ENCODE measurements at places on chromosomes 1 and 21. TPM values are rescaled to one million over a fixed set of nuclear protein-coding genes. Genes with fewer than 3 reads are reported as not detected.

DNA sequence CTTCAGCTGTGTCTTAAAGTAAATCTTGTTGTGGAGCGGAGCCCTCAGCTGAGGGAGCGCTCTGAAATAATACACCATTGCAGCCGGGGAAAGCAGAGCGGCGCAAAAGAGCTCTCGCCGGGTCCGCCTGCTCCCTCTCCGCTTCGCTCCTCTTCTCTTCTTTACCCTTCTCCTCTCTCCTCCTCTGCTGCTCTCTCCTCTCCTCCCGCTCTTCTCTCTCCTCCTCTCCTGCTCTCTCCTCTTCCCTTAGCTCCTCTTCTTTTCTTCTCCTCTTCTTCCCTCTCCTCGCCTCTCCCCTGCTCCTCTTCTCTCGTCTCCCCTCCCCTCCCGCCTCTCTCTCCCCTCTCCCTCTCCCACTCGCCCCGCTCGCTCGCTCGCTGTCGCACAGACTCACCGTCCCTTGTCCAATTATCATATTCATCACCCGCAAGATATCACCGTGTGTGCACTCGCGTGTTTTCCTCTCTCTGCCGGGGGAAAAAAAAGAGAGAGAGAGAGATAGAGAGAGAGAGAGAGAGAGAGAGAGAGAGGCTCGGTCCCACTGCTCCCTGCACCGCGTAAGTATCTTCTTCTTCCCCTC, at the start of gene PROX1:
Gene PROX1, plus strand, starts transcription at position 47 of the 580 bp plus-strand sequence. CDS start 8,563 bp downstream, outside the sequence.
- peak within 1 kb of the TSS; percentile 78 for H3K4me3 ChIP-seq
- H3K36me3 ChIP-seq = no peaks in the 10 kb centered on the region
- peak within 1 kb of the TSS; percentile 34 for H3K27ac ChIP-seq
- peaks cover 43% of the 10 kb centered on the region for H3K4me1 ChIP-seq
- no peak for DNase-seq

GRCh38 chr1:19676438-19676922, 11.8 kb downstream of the HTR6 start:
- peak; percentile 26 for DNase-seq
- H3K4me3 ChIP-seq = no peak overlapping the region
- H3K27me3 ChIP-seq = no peaks in the 10 kb centered on the region
- peaks cover under 1% of the 10 kb centered on the region for H3K36me3 ChIP-seq

- no peak for DNase-seq
- H3K4me3 ChIP-seq = no peak overlapping the region
- no peaks in the 10 kb centered on the region for H3K36me3 ChIP-seq
Measured at GRCh38 chr1:54277451-54278341, 77.7 kb downstream of the MRPL37 start.

GRCh38 chr1:31762726-31763670, 1.1 kb downstream of the ADGRB2 start:
- no peaks in the 10 kb centered on the region for H3K36me3 ChIP-seq
- peak overlapping the region; percentile 78 for H3K4me3 ChIP-seq
- H3K27ac ChIP-seq = no peak overlapping the region
- H3K4me1 ChIP-seq = peaks cover 23% of the 10 kb centered on the region
- DNase-seq = no peak

GRCh38 chr21:44391345-44392091, 38.1 kb downstream of the TRPM2 start:
- no peak for DNase-seq
- H3K4me3 ChIP-seq = no peak overlapping the region
- no peak overlapping the region for H3K27ac ChIP-seq
- H3K4me1 ChIP-seq = no peaks in the 10 kb centered on the region

- H3K36me3 ChIP-seq = no peaks in the 10 kb centered on the region
- no peak for DNase-seq
- no peaks in the 10 kb centered on the region for H3K27me3 ChIP-seq
- H3K4me3 ChIP-seq = no peak overlapping the region
- no peak overlapping the region for H3K27ac ChIP-seq
Measured at GRCh38 chr21:42356046-42356445, 5.3 kb upstream of the TFF2 start.

Gene LCE3E
- not detected for total RNA-seq

All from thoracic aorta (tissue), 2 donors.